ENCODE measurements at places on chromosomes 3 and 15.

- DNase-seq: no peak
Measured at GRCh38 chr3:16203031-16203430, 28.6 kb downstream of the GALNT15 start.

DNA sequence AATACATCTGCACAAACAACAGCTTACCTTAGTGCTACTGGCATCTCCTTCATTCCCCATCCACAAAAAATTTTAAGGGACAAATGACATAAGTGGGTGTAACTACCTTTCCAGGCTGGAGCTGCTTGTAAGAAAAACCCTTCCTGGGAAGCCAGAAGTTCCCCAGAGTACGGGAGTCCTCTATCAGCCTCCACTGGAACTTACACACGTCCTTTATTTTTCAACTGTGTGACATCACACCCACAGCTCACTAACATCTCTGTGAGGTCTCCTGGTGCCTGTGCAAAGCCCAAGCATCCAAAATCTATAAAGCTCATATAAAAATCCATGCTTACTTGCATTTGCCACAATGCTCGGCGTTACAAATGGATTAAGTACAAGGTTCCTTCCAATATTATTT lies 27.6 kb downstream of the LRIG1 start:
- no peak for DNase-seq

DNA sequence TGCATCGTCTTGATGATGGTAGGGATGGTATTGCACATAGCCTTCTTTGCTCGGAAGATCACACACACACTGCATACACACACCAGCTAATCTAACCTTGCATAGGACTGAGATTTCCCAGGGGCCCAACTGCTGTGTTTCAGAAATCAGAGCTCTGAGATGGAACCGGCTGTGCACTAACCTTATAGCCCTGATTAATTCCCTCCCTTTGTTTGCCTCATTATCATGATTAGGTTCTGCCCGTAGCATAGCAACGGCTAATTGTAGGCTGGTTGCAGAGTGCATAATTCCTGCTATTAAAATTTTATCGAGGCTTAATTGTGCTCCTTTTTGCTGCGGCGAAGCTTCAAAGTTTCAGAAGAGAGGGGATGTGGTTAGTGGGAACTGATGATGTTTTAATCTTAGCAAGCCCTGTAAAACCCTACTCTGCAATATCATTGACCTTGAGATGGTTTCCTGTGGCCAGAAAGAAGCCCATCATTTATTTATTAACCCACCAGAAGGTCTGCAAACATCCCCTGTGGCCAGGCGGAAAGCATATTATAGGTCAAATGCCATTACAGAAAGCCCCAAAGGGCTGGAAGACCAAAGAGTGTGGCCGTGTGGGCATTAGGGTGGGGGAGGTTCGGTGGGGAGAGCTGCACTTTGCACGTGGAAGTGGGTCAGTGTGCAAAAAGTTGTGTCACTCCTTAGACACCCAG lies 56.2 kb upstream of the GLCE start:
- no peak for DNase-seq

DNA sequence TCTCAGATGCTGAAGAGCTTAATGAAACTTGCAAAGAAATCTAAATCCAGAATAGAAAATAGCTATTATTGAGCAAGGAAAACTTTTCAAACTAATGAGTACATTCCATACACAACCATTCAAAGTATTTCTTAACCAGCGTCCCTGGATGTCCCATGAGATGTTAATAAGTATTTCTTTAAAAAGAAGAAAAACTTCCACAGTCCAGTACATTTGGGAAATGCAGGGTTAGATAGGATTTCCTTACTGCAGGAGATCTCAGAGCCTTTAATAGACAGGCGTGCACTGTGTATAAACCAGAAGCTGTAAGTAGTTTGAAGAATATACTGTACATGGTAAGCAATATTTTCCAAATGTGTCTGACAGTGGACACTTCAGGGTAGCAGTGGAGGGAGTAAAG lies 29.6 kb upstream of the BHLHE40 start:
- DNase-seq: no peak

DNA sequence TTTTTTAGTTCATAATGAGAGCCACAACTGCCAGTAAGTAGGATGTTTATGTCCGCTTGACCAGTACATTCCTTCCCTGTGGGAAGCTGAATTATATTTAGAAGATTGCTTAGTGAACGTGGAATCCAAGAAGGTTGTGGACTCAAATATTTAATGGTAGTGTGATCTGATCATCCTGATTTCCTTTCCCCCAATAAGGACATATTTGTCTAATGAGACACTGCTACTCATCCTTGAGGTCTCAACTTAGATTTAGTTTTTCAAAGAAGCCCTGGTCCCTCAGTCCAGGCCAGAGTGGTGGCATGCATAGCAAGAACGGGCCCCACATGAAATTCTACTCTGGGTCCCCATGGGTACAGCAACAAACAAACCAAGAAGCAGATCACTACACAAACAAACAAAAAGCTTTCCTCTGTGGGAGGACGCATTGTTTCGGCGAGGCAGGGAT lies 60.8 kb downstream of the USP13 start:
- DNase-seq: no peak

GRCh38 chr3:56366641-56367162 lies 101.6 kb downstream of the ERC2 start:
- DNase-seq: no peak

GRCh38 chr3:143924522-143925285 lies 46.9 kb upstream of the DIPK2A start:
- no peak for DNase-seq

DNA sequence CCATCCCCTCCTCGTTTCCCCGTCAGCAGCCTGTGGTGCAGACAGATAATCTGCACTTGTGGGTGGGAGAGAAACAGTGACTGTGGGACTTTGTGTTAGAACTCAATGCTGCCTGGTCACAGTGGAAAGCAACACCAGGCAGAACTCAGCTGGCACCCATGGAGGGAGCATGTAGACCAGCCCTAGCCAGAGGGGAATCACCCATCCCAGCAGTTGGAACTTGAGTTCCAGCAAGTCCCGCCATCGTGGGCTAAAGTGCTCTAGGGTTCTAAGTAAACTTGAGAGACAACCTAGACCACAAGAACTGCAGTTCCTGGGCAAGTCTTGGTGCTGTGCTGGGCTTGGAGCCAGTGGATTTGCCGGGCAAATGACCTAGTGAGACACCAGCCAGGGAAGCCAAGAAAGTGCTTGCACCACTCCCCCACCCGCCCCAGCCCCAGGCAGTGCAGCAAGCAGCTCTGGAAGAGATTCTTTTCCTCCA lies 24.4 kb downstream of the ISG20 start:
- no peak for DNase-seq

GRCh38 chr3:72744330-72744729 lies 103.9 kb downstream of the SHQ1 start:
- no peak for DNase-seq

GRCh38 chr3:129619726-129620162 lies 13.3 kb upstream of the PLXND1 start:
- DNase-seq: no peak

DNA sequence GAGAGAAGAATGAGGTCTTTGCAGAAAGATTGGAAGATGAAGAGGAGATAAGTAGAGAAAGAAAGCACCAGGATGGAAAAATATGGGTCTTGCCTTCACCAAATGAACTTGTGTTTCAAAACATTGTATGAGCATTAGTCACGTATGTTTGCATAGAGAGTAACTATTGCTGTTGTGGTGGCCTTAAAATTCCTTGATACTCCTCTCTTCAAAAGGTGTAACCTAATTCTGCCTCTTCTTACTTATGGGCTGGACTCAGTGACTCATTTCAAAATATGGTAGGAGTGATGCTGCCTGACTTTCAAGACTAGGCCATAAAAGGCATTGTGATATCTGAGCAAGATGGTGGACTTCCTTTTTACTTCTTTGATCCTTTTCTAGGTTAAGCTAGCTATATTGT lies 228.7 kb upstream of the ZNF385D start:
- no peak for DNase-seq

DNA sequence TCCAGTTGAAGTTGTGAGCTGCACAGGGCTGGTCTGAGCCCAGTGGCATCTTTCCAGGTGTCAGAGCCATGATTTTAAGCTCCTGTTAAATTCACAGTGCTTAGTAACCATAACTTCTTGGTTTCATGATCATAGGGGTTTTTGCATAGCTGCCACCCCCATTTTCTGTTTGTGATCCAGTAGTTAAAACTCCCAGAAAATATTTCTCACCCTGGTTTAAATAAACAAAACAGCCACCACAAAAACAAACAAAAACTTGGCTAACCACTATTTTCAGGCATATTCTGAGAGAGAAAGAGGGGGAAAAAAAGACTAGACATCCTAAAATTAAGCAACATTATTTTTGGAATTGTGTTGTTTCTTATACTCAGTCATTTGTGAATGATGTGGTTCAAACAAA lies 175.3 kb downstream of the IGF1R start:
- no peak for DNase-seq

- DNase-seq: no peak
Measured at GRCh38 chr3:169901453-169901852, 9.9 kb upstream of the SAMD7 start.

Data from stimulated activated CD8-positive, alpha-beta memory T cell treated with anti-CD3 and anti-CD28 coated beads, Interleukin-7, amount 100 ng/mL, for 1 hour (primary cell).